Vagina (tissue), 2 donors: ENCODE measurements at places on chromosomes 1 and 21. TPM values are rescaled to one million over a fixed set of nuclear protein-coding genes. Genes with fewer than 3 reads are reported as not detected.

The CYP4X1 gene
- total RNA-seq, result 17.9 TPM

The SDHB gene
- total RNA-seq, result 96.5 TPM

The KRTAP22-1 gene
- total RNA-seq, result not detected

The ACP6 gene
- total RNA-seq, result 14.2 TPM

The C4BPA gene
- total RNA-seq, result not detected

The FCRLB gene
- total RNA-seq, result not detected

The RGS1 gene
- 145 TPM for total RNA-seq

The KRTAP12-2 gene
- not detected for total RNA-seq

The CTSE gene
- total RNA-seq, result not detected

The TSPEAR gene
- total RNA-seq, result not detected

The FLAD1 gene
- total RNA-seq, result 20.6 TPM

The ADGRL4 gene
- 17.7 TPM for total RNA-seq

The NBPF4 gene
- not detected for total RNA-seq

The ABCA4 gene
- total RNA-seq, result 0.49 TPM

The BTBD8 gene
- total RNA-seq, result 6.1 TPM
